ENCODE measurements at places on chromosomes 7 and 10. TPM values are rescaled to one million over a fixed set of nuclear protein-coding genes. Genes with fewer than 3 reads are reported as not detected.

- DNase-seq, result no peak
These were observed 18.4 kb upstream of the GPR146 start for GRCh38 chr7:1025743-1026581.

GRCh38 chr10:5606864-5607263 is 59.5 kb downstream of the ASB13 start:
- DNase-seq, result no peak

GRCh38 chr7:83835424-83835823 is 186.5 kb upstream of the SEMA3E start:
- DNase-seq, result no peak

- no peak for DNase-seq
These were observed 23.2 kb downstream of the STMP1 start for GRCh38 chr7:135685306-135686084.

DNA sequence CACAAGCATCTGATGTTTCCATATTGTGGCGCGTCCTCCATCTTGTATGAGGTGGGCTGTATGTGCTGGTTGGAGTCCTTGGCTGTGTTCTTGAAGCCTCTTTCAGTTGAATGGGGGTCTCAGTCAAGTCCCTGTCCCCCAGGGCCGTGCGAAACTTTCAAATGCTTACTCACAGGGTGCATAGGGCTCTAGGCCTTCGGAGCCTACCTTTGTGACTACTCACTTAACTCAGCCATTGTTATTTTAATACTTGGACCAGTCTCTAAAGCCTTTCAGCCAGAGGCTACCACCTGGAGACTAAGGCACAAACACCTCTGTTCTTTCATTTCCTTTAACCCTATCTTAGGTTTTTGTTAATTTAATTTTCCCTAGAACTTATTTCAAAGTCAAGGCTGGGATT is 785.9 kb downstream of the GATA3 start:
- DNase-seq, result peak; percentile 15

DNA sequence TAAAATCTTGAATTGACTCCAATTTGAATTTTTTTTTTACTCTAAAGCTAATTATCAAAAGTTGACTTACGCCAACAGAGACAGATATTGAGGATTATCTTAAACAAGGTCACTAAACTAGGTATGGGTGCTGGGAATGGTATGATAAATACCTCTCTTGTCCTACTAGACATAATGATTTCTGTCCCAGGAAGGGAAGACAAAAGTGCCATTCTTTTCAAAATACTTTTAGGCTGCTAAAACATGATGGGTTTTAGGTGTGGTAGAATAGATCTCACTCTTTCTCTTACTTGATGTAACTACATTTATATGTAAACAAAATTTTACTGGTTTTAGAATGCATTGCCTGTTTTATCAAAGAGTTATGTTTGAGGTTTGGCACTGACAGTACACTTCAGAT is 15.1 kb downstream of the TMEM60 start:
- DNase-seq, result no peak

DNA sequence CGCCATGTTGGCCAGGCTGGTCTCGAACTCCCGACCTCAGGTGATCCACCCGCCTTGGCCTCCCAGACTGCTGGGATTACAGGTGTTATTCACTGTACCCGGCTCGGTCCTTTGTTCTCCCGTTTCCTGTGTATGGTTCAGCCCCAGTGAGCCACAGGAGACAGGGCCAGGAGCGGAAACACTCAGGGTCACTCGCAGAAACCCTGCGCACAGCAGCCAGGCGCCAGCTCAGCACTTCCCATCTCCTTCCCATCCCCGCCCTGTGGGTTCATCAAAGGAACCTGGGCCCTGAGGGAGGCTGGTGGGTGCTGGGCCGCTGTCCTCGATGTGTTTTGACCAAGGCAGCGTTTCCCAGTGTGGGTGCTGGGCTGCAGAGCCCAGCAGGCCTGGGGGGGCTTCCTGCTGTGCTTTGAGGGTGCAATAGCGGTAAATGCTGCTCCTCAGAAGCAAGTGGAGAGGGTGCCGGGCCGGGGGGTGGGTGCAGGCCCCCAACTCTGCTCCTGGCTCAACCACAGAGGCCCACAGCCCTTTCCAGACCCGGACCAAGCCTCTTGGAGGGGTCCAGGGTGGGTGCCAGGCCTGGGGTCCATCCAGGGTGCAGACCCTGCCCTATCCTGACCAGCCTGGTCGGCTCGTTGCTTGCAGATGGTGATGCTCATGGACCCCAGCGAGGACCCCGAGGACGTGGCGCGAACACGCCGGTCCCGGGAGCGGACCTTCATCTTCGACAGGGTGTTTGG is 15.3 kb upstream of the CHST12 start:
- peak; percentile 56 for DNase-seq

- no peak for DNase-seq
These were observed 236.3 kb upstream of the LRRN3 start for GRCh38 chr7:110854651-110855050.

- peak; percentile 73 for DNase-seq
These were observed 19.0 kb downstream of the AQP1 start for GRCh38 chr7:30930621-30931020.

- DNase-seq, result no peak
These were observed 320.9 kb downstream of the WDR11 start for GRCh38 chr10:121171825-121172787.

GRCh38 chr7:30612658-30613265 is 18.1 kb downstream of the GARS1 start:
- DNase-seq, result no peak

DNA sequence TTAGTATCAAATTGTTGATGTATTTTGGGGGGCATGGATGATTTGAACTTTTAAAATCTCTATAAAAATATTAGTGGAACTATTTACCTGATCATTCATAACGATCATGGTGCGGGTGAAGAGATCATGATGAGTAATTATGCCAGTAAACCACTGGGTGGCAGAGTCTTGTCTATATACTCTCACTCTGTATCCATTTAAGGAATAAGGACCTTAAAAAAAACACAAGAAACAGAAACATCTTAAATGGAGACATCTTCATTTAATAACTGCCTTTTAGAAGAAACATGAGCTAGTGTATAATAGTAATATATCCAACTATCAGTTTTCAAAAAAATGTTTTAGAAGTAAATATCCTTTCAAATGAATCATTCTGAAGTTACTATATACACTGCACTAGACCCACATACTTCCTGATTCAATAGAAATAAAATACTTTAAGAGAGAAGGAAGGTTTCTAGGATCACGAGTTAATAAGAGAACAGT is 84.0 kb downstream of the NRBF2 start:
- DNase-seq, result no peak

Gene CACNA2D1
- 48.1 TPM for total RNA-seq

Gene FOXI2
- total RNA-seq, result not detected

Gene PALD1
- 5.2 TPM for total RNA-seq
